Glomerular endothelial cell (primary cell): ENCODE measurements at places on chromosomes 12 and 14.

GRCh38 chr12:159156-159782, 54.7 kb downstream of the SLC6A12 start:
- no peak for DNase-seq

DNA sequence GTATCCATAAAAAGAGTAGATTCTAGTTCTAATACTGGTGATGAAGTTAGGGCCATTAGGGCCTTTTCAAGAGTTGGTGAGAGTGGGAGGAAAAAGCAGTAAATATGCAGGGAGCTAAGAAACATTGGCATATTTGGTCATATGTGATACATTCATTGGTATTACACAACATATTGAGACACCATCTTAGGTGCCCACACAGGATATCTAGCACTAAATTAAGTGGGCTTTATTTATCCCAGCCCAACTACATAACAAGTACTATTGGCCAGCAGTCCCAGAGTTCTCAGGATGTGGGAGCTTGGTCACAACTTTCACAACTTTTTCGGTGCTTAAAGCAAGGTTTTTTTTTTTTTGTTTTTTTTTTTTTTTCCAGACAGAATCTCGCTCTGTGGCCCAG, 2.0 kb upstream of the ING4 start:
- DNase-seq: no peak

- DNase-seq: no peak
Measured at GRCh38 chr14:24271134-24271833, at the start of gene RABGGTA. TSS of gene RABGGTA (minus strand) at chr14:24271597. CDS start at chr14:24271115, 482 bp downstream.

GRCh38 chr12:114399664-114400211, 6.2 kb downstream of the TBX5 start:
- no peak for DNase-seq

- DNase-seq: peak; percentile 37
Measured at GRCh38 chr12:19431407-19432308, 7.6 kb upstream of the AEBP2 start.

- DNase-seq: no peak
Measured at GRCh38 chr12:95633049-95633731, 81.9 kb upstream of the USP44 start.

DNA sequence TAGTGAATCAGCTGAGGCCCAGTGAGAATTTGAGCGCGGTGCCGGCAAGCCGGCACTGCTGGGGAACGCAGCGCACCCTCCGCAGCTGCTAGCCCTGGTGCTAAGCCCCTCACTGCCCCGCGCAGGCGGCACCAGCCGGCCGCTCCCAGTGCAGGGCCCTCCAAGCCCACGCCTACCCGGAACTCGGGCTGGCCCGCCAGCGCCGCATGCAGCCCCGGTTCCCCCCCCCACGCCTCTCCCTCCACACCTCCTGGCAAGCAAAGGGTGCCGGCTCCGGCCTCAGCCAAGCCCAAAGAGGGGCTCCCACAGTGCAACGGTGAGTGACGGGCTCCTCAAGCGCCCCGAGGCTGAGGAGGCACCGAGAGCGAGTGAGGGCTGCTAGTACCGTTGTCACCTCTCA, 54.5 kb upstream of the VASH1 start:
- DNase-seq: no peak

DNA sequence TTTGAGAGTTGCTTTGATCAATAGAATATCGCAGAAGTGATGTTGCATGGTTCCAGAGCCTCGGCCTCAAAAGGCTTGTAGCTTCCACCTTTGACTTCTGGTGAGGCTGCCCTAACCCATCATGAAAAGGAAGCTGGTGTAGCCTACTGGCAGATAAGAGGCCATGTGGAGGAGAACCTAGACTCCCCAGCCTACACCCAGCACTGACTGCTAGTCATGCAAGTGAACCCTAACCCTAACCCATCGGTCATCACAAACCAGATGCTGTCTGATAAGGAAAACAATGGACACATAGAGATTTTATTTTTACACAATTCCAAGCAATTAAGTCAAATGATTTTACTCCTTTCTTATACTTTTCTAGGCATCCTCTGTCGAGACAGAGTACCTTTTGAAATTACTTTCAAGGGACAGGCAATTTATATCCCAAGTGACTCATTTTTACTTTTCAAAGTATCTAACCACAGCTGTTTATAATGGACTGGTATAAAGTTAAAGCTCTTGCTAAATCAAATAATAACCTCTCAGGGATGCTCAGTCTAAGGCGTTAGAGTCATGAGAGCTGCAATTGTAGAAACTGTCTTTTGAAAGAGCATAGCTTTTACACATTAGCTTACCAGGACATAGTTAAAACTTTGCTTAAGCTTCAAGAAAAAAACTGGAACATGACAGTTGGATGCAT, 17.6 kb downstream of the PTPRB start:
- no peak for DNase-seq

- no peak for DNase-seq
Measured at GRCh38 chr12:108378926-108379325, 39.8 kb upstream of the CMKLR1 start.
